ENCODE measurements at places on chromosomes 1 and 21. TPM values are rescaled to one million over a fixed set of nuclear protein-coding genes. Genes with fewer than 3 reads are reported as not detected.

The LCE1C gene
- not detected for total RNA-seq

DNA sequence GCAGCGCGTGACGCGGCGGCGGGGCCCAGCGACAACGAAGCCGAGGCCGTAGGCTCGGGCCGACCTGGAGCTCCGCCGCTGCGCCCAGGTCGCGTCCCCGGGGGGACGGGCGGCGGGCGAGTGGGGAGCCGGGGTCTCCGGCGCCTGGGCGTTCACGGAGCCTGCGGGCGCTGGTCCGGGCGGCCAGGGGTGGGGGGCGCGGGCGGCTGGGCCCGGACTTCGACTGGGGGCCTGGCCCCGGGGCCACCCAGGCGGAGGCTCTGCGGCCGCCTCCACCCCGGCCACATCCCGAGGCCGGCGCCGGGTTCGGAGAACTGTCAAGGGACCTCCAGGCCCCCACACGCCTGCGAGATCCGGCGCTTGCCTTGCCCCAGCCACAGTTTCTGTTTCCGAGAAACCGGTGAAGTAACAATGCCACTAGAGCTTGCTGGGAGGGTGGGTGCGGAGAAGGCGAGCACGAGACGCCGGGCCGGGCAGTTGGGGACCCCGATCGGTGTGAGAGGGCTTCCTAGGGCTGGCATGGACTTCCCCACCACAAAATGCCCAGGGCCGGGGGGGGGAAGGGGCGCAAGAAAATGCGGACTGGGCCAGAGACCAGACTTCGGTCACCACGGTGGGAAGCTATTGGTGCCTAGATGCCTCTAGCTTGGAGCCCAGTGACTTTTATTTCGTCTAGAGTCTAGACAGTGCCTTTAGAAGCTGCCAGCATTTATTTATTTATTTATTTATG lies 501 bp downstream of the FBXO6 start:
- DNase-seq: no peak

- DNase-seq: no peak
Measured at GRCh38 chr1:39003794-39004193, 12.7 kb downstream of the AKIRIN1 start.

The TCP10L gene
- not detected for total RNA-seq

The CD84 gene
- total RNA-seq: not detected

The FCAMR gene
- not detected for total RNA-seq

GRCh38 chr21:32143241-32143939 lies 135.5 kb downstream of the MIS18A start:
- no peak for DNase-seq

The GJB3 gene
- total RNA-seq: not detected

DNA sequence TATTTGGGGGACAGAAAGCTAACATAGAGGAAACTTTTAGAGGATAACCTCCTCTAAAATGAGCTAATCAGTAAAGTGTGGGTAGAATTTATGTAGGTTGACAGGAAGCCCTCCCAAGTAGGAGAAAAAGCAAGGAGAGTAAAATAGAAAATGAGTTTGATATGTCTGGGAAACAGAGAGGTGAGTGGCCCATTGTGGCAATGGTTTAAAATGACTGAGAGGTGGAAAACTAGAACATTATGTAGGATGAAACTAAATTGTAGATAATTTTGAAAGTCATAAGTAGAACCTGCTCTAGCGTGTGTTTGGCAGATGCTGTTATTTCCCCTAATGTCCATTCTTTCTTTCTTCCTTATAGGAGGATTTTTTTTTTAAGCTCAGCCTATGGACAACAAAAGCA lies 8.5 kb upstream of the LPGAT1 start:
- DNase-seq: no peak

GRCh38 chr1:171486048-171486519 lies 754 bp downstream of the PRRC2C start:
- DNase-seq: peak; percentile 37

DNA sequence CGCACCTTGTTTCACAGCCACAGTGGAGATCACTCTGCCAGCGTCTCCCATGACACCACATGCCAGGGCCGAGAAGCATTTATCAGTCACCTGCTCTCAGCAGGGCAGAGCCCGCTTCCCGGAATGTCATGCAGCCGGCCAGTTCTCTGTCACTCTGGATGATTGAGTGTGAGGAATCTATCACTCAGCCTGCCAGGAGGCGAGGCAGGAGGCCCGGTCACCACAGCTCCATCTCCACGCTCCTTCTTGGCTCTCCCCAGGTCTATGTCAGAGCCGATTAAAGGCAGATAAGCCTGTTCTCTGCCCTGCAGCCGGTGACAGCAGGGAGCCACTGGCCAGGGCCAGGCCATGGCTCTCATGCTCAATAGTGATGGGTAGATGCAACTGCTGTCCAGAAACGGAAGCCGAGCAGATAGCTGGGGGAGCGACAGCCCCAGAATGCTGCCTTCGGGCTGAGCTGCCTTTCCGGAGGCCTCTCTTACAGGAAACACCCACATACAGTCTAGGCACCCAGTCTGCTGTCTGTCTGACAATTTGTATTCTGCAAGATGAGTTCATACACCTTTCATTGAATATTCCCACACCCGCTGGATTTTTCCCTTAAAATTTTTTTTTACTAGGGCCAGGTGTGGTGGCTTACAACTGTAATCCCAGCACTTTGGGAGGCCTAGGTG lies 64.1 kb downstream of the ACTL8 start:
- DNase-seq: no peak

DNA sequence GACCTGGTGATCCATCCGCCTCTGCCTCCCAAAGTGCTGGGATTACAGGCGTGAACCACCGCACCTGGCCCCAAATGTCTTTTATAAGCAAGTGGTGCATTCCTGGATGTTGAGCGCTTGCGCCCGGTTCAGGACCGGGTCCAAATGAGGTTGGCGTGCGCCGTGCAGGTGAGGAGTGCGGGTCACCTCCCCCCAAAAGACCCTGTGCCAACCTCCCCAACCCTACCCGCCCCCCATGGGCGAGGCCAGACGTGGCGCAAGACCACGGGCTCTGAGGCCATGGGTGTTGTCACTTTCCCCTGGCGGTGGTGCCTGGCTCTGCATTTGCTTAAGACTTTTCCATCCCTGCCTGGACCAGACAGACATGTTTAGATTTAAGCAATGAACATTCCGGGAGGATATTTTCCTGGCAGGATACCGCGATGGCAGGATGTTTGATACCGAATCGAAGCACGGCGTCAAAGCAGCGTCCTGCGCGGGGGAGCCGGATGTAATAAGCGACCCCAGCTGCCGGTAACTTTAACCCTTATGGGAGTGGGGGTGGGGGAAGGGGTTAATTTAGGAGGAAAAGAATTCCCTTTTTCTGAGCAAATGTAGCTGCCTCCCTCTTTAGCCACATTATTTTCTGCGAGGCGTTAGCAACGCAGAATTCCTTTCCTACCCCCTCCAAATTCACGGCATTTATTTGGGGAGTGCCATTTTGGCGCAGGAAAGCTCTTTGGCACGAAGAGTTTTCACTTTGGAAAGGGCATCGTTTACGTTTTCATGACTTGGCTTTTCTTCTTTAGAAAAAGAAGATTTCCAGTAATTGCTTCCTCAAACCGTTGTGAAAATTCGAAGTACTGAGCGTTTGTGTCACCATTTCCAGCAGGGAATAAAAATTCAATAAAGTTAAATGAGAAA lies 27.8 kb upstream of the RNF187 start:
- peak; percentile 44 for DNase-seq

DNA sequence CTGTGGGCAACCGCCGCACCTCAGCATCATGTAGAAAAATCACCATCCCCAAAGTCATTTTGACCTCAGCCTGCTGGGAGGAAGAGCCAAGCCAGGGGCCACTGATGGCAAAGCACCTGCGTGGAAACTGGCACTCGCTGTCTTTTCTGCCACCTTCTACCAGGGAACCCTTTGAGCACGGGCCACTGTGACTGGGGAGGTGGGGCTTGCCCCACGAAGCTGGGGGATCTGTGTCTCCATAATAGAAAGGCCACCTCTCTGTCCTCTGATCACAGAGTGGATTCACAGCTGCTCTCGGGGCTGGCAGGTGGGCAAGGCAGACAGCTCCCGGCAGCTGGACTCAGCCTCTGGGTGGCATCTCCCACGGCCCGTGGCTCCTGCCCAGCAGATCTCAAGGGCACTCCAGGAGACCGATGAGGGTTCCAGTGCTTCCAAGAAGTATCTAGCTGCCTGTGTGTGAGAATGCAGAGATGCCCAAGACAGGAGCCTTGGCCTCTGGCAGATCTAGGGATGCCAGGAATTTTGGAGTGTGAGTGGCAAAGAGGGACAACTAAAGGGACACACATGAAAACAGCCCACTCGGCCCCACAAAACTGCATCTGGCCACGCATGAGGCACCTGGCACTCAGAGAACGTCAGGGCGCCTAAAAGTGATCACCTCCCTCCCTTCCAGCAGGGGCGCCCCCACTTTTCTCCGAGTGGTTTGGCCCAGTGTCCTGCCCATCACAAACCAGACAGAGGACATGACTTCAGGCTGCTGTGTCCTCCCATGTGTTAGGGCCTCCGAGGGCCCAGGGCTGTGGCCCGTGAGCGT lies 102.6 kb downstream of the PDE9A start:
- no peak for DNase-seq

The ZNF697 gene
- 24.6 TPM for total RNA-seq

The SPRR4 gene
- not detected for total RNA-seq

DNA sequence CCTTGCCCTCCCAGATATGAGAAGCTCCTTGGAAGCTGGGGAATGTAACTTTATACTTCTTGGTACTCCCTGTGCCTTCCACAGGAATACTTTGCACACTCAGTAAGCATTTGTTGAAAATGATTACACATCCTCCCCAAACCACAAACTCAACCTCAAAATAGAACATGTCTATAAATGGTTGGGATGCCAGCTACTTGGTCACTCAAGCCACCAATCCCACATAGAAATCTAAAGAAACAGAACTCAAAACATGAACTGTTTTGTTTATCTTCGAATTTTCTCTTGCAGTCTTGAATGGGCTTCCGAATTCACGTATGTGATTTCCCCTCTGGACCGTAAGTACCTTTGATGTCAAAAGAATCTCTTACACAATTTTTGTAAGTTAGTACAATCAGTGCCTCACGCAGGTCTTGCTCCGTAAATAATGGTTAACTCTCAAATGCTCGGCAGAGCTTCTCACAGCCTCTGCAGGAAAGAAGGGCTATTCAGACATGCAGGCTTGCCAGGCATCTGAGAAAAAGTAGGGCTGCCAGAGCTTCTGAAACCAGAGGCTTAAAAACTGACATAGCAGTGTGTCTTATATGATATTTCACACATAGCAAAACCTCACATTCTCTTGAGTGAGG lies 26.9 kb downstream of the SORT1 start:
- DNase-seq: no peak

The S100A12 gene
- not detected for total RNA-seq

The CD247 gene
- total RNA-seq: 0.88 TPM

Data from pulmonary artery endothelial cell (primary cell).